Activated CD4-positive, alpha-beta T cell treated with anti-CD3 and anti-CD28 coated beads, Interleukin-2, amount 50 U/mL, for 4 hours (primary cell): ENCODE measurements at places on chromosomes 2 and 18.

DNA sequence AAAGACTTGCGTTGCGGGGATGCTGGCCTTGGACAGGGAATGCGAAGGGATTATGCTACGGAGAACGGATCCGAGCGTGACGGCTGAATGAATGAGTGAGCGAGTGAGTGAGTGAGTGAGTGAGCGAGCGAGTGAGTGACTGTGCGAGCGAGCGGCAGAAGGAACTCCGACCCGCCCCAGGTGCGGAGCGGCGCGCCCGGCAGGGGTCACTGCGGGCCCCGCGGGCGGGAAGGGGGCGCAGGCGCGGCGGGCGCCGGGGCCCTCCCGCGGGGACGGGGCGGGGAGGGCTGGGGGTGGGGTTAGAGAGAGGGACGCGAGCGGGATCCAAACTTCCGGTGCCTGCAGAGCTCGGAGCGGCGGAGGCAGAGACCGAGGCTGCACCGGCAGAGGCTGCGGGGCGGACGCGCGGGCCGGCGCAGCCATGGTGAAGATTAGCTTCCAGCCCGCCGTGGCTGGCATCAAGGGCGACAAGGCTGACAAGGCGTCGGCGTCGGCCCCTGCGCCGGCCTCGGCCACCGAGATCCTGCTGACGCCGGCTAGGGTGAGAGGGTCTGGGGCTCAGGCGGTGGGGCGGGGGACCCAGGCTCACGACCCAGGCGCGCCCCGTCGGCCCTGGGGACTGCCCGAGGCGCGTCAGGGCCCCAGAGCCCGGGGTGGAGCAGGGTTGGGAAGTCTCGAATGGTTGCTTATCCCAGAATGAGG, at the start of gene ITM2C:
TSS of gene ITM2C (plus strand) at position 338 of the 702 bp plus-strand sequence. CDS start at position 422, 84 bp downstream.
- DNase-seq = peak; percentile 66

DNA sequence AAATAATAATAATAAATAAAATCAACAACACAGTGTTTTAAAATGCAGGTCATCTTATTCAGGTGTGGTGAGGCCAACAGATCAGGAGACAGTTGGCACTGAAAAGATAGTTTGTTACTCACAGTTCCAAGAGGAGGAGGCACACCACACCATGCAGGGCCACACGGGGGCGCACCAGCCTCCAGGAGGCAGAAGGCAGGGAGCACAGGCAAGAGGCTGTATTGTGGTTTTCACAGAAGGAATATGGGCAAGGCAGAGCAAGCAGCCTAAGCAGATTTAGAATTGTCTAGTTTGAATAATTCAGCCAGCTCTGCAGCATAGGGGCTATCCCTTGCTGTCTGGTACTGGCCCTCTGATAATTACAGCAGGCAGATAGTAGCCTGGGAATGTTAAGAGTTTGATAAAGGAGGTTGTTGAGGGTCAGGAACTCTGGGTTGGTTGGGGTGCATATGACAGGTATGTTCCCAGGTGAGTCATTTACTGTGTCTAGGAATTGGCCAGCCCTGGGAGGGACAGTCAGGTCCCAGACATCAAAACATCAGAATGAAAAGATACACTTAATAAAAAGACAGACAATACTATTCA, 31.3 kb downstream of the KIAA2012 start:
- no peak for DNase-seq

DNA sequence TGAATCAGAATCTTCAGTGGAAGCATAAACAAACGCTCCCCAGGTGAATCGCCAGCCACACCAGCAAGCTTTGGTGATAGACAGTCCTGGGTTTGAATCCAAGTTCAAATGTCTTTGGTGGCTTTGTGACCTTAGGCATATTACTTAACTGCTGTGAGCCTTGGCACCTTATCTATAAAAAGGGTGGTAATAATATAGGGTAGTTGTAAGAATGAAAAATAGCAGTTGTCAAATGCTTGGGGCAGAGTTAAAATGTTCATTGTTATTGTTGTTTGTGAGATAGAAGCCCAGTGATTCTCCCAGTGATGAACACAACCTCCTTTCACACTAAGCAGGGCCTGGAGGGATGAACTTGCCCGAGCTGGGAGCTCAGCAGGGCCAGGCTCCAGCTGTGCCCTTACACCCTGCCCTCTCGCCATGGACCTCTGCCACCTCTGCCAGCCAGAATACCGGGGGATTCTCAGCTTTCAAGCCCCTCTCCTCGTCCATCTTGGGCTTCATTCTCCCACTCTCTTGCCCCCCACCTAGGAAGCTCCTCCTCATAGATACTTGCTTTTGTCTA, 6.1 kb upstream of the TMBIM1 start:
- DNase-seq = no peak

DNA sequence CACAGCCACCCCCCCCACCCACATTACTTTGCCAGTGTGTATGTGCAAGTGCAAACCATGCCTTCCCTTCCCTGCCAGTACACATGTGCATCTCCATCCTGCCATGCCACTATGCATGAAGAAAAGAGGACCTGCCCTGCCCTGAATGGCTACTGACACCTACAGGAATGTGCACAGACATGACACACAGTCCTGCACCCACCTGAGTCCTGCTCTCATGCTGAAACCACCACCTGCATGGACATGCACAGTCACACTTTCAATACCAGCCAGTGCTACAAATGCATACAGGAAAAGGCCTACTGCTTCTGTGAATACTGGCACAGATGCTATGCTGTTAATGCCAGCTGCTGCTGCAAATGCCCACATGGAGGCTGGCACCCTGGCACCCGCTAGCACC, 334.4 kb upstream of the DLGAP1 start:
- no peak for DNase-seq

GRCh38 chr2:184734338-184734737, 136.0 kb downstream of the ZNF804A start:
- DNase-seq = no peak

DNA sequence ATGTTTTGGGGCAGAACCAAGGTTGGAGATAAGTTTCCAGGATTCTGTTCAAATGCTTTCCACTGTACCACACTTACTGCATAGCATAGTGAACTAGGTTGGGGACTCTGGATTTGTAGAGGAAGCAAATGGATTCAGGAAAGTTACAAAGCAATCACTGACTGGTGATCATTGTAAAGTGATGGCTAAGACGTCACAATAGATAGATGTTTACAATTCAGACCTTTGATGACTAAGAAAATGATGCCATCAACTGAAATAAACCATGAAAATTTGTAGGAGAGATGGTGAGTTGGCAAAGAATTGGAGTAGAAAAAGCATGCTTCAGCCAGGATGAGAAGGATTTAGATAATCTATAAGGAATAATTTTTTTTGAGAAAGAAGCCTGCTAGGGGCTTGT, 178.0 kb downstream of the UBE2E3 start:
- no peak for DNase-seq

DNA sequence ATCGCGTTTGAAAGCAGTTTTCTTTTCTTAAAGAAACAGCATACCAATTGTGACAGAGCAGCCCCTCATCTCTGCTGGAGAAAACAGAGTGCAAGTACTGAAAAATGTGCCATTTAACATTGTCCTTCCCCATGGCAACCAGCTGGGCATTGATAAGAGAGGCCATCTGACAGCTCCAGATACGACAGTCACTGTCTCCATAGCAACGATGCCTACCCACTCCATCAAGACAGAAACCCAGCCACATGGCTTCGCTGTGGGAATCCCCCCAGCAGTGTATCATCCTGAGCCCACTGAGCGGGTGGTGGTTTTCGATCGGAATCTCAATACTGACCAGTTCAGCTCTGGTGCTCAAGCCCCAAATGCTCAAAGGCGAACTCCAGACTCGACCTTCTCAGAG, 9.5 kb downstream of the GRHL1 start:
- no peak for DNase-seq

- DNase-seq = no peak
These were observed 40.5 kb downstream of the ANKRD12 start for GRCh38 chr18:9177031-9177430.

DNA sequence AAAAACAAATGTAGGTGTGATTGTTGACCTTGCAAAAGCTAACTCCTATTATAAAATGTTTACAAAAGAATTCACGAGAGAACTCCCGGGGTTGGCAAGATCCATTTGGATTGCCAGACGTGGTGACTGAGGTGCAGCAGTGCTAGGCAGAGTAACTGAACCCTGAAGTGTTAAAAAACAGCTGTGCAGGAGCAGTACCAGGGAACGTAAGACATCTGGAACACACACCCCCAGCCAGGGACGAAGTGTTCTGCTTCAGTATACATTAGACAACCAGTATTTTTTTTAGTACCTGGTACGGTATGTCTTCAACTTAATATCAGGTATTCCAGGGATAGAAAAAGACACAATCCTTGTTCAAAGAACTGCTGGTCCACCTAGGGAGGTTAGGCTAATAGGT, 272.1 kb upstream of the EPAS1 start:
- DNase-seq = no peak

- DNase-seq = no peak
These were observed 9.9 kb downstream of the OBSL1 start for GRCh38 chr2:219561179-219562048.

DNA sequence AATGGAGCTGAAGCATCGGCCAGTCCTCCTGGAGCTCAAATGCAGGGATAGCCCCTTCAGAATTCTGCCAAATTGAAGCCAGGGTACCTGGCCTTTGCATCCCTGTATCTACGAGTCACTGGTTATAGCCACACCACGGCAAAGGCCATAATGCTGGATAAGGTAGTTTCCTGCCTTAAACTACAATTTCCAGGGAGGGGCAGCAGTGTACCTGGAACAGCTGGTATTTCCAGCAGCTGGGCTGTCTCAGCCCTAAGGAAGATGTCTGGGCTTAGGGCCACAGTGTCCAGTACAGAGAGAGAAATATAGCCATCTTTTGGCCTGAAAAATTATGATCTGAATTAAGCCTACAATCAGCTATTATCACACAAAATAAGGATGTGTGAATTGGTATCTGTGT, 180.3 kb downstream of the GCA start:
- DNase-seq = no peak

- DNase-seq = no peak
These were observed 46.7 kb upstream of the BARD1 start for GRCh38 chr2:214856137-214856536.

GRCh38 chr2:24394998-24395397, 34.7 kb upstream of the ITSN2 start:
- DNase-seq = no peak

- no peak for DNase-seq
These were observed 360.7 kb downstream of the TMX3 start for GRCh38 chr18:68354176-68354575.

- peak; percentile 8 for DNase-seq
These were observed 50.9 kb downstream of the ADNP2 start for GRCh38 chr18:80159713-80160636.

DNA sequence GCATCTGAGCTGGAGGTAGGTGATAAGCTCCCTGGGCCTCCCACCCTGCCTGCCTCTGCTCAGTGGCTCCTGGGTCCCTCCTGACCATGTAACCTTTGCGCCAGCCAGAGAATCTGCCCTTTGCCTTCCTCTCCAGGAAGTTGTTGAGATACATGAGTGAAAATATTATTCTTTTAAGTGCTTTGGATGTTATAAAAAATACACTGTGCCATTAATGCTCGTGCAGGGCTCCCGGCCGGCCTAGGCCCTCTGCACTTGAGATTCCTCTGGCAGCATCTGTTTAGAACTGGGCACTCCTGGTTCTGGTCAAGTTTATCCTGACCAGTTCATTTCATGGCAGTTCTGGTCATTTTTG, 18.8 kb downstream of the AGAP1 start:
- DNase-seq = no peak

DNA sequence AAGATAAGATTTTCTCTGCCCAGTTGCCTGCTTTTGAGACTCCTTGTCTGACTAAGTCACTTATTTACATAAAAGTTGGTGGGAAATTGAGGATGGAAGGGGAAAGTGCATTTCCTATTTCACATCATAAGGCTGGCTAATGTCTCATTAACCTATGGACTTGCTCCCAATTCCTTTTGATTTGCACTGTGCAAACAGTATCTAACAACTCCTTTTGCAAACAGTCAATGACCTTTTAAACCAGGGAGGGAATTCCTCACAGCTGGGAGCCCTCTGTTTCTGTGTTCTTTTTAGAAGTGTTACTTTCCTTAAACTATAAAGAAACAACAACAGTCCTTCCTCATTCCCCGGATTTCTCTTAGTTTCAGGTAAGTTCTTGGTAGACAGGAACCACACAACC, 272.8 kb downstream of the RND3 start:
- DNase-seq = no peak

DNA sequence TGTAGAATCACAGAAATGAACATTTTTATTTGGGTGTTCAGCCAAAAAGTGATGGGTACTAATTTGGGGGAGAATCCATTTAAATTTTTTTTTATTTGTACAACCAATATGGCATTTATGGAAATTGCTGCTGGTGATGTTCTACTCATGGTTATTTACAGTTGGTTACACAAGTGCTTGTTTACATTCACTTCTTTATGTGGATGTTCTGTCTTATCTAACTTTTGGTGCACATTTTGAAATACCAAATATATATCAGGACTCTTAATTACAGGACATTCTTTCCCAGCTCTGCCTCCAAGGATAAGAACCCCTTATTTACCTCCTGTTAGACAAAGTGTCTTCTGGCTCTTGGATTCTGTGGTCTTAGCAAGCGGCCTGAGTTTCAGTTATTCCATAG, 35.2 kb downstream of the NEMP2 start:
- DNase-seq = no peak

- no peak for DNase-seq
These were observed 164.3 kb downstream of the RPIA start for GRCh38 chr2:88855620-88856408.

GRCh38 chr2:223469270-223470046, 132.7 kb downstream of the SCG2 start:
- DNase-seq = no peak

- DNase-seq = no peak
These were observed 127.3 kb downstream of the FAM210A start for GRCh38 chr18:13599031-13599430.

DNA sequence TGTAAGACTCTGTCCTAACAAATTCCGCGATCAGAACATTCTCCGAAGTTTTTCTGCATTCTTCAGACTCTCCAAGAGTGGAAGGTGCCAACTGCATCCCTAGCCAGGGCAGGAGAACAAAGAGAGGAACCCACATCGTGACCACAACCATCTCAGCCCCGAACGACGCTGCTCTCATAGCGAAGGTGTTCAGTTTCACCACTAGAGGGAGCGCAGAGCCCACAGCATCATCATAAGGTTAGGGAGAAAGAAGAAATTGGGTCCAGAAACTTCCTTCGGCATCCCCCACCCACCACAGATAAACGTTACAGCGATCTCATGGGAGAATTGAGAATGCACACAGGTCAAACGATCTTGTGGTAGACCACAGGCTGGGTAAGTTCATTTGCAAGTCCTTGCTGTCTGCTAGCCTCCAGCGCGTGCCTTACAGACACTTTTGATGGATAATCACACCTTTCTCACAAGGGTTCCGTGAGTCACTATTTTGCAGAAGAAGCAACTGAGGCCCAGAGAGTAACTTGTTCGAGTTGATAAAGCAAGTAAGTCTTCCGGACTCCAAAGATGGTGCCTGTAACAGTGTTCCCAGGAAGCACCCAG, 53.7 kb upstream of the ARL4C start:
- DNase-seq = peak; percentile 37

GRCh38 chr2:201254081-201254730, 6.1 kb upstream of the CASP8 start:
- no peak for DNase-seq

- no peak for DNase-seq
These were observed 405.0 kb downstream of the XIRP2 start for GRCh38 chr2:167293172-167293781.
